Hepatic stellate cell (primary cell): ENCODE measurements at places on chromosomes 16 and 17.
A peak's percentile ranks its signal among the peaks of the same experiment; 100 is the strongest.

GRCh38 chr16:55077266-55077665 lies 146.6 kb downstream of the IRX5 start:
- no peak for DNase-seq

- DNase-seq = no peak
Observed at GRCh38 chr16:3065742-3066439, 451 bp downstream of the IL32 start.

DNA sequence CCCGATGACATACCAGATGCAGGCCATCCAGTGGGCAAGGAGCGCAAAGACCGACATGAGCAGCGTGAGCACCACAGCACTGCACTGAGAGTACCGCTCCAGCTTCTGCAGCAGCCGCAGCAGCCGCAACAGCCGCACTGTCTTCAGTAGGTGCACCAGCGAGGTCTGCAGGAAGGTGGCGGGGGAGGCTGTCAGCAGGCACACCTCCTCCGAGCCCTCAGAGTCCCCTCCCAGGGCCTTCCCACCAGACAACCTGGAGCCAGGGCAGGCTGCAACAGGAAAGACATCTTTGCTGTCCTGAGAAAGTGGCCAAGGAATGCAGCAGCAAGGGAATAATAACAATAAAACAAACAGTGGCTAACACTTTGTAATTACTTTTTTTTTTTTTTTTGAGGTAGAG lies 9.1 kb downstream of the KCNH4 start:
- DNase-seq = no peak

DNA sequence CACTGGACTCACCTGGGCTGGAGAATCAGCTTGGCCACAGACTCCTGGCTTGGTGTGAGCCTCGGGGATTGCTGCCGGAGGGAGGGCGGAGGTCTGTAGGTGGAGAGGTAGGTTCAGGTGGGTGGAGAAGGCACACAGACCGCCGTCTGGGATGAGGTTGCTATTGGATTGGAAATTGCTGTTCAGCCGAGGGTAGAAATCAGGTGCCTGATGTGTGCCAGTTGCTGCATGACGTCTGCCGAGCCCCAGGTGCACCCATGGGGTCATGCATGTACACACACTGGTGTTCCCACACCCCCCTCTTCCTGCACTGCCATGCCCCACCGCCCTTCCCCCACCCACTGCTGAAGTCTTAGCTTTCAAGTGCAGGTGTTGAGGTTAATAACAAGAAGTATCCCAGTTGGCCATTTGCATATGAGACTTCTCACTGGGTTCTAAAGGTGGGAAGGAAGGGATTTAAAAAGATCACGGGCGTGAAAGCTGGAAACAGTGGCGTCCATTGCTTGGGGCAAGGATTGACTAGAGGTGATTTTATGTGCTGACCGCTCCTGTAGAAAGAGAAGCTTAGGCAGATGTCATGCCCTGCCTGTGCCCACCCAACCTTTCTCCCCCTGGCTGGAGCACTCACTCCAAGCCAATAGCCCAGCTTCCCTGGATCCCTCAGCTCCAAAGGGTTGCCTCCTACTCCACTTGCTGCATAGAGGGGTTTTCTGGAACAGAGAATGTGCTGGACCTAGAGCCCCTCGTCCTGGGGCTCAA lies 193.6 kb downstream of the CCDC182 start:
- no peak for DNase-seq

GRCh38 chr16:30953511-30954124 lies 3.9 kb upstream of the SETD1A start:
- DNase-seq = peak; percentile 50

DNA sequence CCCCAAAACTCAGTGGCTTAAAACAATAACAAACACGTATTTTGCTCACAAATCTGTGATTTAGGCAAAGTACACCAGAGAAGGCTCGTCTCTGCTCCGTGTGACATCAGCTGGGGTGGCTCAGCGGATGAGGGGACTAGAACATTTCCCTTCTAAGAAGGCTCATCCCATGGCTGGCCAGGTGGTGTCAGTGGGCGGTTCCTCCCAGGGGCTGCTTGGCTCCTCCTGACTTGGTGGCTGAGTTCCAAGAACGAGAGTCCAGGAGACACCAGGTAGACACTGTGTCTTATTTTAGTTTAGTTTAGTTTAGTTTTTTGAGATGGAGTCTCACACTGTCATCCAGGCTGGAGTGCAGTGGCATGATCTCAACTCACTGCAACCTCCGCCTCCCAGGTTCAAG lies 5.6 kb upstream of the CHMP6 start:
- DNase-seq = no peak

- DNase-seq = peak; percentile 40
Observed at GRCh38 chr17:50469208-50469605, 527 bp upstream of the CHAD start.

- peak; percentile 19 for DNase-seq
Observed at GRCh38 chr17:58120195-58120822, 27.9 kb upstream of the OR4D1 start.

DNA sequence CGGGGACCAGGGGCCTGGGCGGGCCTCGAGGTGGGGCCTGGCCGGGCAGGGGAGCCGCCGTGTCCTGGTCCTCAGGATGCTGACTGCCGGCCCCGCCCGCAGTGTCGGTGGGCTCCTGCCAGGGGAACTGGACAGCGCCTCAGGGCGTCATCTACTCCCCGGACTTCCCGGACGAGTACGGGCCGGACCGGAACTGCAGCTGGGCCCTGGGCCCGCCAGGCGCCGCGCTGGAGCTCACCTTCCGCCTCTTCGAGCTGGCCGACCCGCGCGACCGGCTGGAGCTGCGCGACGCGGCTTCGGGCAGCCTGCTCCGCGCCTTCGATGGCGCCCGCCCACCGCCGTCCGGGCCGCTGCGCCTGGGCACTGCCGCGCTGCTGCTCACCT lies 2.3 kb upstream of the PAQR4 start:
- DNase-seq = no peak

- DNase-seq = no peak
Observed at GRCh38 chr16:57539072-57539796, 2.9 kb upstream of the CCDC102A start.

- no peak for DNase-seq
Observed at GRCh38 chr17:20989991-20990855, 52.6 kb downstream of the USP22 start.

DNA sequence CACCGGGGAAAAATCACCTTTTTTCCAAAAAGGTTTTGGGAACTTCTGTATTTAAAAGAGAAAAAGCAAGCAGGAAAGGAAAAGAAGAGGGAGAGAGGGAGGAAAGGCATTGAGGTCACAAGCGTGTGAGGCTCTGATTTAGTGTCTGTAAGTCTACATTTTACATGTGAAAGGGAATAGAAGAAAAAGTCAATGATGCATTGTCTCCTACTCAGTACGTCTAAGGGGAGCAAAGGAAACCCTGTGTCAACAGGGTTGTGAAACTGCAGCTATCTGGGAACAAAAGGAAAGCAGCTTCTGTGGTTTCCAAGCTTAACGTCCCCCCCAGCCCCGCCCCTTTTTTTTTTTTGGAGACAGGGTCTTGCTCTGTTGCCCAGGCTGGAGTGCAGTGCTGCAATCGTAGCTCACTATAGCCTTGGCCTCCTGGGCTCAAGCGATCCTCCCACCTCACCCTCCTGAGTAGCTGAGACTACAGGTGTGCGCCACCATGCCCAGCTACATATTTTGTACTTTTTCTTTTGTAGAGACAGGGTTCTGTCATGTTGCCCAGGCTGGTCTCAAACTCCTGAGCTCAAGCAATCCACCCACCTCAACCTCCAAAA lies 1.8 kb upstream of the CDC42EP4 start:
- DNase-seq = no peak

- no peak for DNase-seq
Observed at GRCh38 chr17:75681289-75681688, 14.2 kb downstream of the SAP30BP start.

- DNase-seq = peak; percentile 76
Observed at GRCh38 chr17:8226536-8227237, 16.3 kb upstream of the AURKB start.

GRCh38 chr17:29596811-29597210 lies 3.9 kb downstream of the ANKRD13B start:
- no peak for DNase-seq

GRCh38 chr17:4206962-4207361 lies 56.8 kb downstream of the ANKFY1 start:
- peak; percentile 43 for DNase-seq

DNA sequence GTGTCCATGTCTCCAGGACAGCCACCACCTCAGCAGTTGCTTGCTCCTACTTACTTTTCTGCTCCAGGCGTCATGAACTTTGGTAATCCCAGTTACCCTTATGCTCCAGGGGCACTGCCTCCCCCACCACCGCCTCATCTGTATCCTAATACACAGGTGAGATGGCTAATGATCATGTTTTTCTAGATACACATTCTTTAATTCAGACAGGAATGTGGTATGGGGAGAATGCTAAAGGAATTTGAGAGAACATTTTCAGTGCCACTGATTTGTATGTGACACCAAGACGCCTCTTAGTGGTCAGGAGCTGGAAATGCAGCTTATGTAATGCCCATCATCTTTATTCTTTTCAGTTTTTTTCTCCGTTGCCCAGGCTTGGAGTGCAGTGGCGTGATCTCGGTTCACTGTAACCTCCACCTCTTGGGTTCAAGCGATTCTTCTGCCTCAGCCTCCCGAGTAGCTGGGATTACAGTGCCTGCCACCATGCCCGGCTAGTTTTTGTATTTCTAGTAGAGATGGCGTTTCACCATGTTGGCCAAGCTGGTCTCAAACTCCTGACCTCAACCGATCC lies 8.9 kb upstream of the RAPGEFL1 start:
- peak; percentile 71 for DNase-seq

- DNase-seq = no peak
Observed at GRCh38 chr17:60311186-60311585, 80.7 kb downstream of the USP32 start.

GRCh38 chr16:70682239-70683145 lies 3.4 kb downstream of the MTSS2 start:
- DNase-seq = no peak

DNA sequence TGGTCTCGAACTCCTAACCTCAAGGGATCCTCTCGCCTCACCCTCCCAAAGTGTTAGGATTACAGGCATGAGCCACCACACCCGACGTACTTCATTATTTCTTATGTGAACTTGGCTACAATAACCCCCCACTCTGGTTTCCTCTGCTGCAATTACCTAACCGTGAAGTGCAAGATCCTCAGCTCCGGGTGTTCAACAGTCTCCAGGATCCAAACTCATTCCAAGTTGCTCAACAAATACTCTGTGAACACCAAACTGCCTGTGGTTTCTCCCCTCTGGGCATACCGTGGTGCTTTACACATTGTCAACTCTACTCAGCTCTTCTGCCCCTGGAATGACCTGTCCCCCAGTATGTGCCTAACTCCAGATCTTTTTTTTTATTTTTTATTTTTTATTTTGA lies 6.8 kb upstream of the SULT1A1 start:
- DNase-seq = no peak

GRCh38 chr16:72635104-72635503 lies 412.8 kb downstream of the ZFHX3 start:
- DNase-seq = no peak

DNA sequence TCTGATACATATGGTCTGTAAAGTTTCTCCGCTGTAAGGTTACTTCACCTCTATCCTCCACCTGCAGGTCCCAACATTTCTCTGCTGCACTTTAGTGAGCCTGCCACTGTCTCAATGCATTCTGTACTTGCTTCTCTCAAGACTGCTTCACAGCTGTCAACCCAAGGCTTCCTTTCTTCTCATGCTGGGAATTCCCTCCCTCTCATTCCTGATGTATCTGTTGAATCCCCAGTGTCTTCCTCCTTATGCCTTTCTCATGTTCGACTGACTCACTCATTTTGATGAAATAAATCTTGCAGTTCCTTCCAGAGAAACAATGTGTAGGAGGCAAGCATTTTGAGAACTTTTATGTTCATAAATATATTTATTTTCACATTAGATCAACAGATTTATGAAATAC lies 288.3 kb downstream of the CNTNAP4 start:
- no peak for DNase-seq

- DNase-seq = no peak
Observed at GRCh38 chr17:72588961-72589360, 468.1 kb downstream of the SOX9 start.

DNA sequence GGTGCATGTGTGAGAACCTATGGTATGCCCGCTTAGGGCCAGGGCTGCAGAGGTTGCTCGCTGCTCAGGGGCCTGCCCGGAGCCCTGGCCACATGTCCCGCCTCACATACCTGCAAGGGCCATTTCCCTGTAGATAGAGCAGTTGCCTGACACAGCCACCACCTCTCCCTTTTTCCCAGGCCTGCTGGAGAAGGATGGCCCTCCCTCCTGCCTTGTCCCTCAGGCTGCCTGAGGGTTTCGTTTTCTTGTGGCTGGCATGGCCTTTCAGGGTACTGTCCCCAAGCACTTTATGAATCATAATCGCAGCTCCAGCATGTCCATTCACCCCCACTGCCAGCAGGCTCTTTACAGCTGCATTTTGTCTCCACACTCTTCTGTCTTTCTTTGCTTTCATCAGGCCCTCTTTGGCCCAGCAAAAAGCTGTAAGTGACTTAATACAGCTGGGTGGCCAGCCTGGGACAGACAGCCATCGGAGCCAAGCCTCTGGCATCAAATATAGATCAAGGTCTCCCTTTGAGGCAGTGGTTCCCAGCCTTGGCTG lies 65.7 kb downstream of the MPRIP start:
- no peak for DNase-seq

DNA sequence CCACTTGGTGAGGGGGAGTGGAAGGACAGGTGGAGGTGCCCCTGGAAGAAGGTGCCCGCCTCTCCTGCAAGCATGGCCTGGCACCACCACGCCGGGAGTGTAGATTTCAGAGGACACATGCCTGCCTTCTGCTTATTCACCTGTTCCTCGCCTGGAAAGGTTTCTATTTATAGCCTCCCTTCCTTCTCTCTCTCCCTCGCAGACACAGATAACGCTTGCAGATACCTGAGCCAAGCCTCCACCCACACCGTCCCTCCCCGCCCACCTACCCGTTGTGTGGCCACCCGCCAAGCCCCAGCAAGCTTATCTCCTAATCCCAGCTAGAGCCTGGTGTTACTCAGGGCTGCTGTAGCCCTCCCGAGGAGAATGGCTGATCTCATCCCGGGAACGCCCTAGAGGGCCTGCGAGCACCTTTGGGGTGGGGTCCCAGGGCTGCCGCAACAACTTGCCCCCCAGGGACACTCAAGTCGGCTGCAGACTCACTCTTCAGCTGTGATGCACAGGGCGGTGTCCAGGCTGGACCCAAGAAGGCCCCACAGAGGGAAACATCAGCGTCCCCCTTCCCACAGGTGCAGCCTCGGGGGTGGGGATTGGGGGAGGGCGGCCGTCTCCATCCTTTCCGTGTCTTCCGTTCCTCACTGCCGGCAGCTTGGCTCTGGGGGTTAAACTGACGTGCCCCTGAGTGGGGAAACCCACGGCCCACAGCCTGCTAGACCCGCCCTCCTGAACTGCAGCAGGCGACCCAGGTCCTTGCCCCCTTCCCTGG lies 1.9 kb upstream of the SNAI3 start:
- no peak for DNase-seq

- DNase-seq = no peak
Observed at GRCh38 chr16:77430787-77431585, 3.8 kb downstream of the ADAMTS18 start.

- no peak for DNase-seq
Observed at GRCh38 chr17:32958418-32958817, 30.5 kb downstream of the TMEM98 start.

- no peak for DNase-seq
Observed at GRCh38 chr16:69260019-69260418, 51.1 kb upstream of the VPS4A start.
